ENCODE measurements at places on chromosomes 12 and 14. TPM values are rescaled to one million over a fixed set of nuclear protein-coding genes. Genes with fewer than 3 reads are reported as not detected.
A peak's percentile ranks its signal among the peaks of the same experiment; 100 is the strongest.

DNA sequence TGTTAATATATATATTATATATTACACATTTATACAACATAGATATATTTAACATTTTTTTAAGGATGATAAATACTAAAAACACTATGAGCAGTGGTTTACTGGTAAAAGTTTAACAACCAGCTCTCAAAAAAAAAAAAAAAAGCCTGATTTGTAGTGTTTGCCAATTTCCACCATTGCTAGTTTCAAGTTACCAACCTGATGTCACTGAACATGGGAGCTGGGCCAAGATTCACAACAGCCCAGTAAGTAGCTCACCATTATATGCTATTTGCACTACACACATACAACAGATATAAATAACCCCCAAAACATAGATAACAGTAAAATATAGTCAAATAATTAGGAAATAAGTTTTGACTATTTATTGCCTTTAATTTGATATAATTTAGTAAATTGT, 28.9 kb upstream of the TMX1 start:
- no peak for DNase-seq

DNA sequence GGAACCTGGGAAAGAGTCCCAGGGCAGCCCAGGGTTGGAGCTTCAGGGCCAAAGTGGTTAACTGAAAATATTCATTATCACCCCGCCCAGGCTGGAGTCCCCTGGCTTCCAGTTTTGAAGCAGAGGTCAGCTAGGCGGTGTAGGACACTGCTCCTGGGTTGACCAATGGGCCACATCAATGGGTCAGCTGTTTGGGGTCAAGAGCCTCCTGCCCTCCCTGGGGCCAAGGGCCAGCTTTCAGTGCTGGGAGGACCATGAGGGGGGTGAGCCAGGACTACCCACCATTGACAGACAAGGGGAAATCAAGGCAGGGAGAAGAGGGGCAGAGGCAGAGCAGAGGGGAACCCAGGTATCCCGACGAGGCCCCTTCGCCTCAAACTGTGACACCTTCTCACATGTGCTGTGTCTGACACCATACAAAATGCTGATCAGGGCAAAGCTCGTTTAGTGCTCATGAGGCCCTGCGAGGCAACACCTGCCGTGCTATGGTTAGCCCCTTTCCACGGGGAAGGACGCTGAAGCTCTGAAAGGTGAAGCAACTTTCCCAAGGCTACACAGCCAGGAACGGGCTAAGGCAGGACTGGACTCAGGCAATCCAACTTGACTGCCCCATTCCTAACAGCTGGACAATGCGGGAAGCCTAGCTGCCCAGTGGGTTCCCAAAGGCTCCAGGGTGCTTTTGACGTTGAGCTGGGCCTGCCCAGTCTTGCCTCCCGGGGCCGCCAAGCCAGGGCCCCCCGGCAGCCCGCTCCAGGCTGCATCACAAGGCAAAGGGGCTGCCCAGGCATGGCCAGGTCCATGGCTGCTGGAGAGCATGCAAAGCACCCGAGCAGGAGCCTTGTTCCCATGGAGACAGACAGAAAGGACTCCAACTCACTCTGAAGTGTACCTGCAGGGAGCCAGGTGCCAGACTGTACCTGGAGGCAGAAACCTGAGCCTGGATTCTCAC, 2.0 kb downstream of the SYNE3 start:
- DNase-seq: no peak

- peak; percentile 52 for DNase-seq
Measured at GRCh38 chr12:49540229-49541139, 1.7 kb downstream of the KCNH3 start.

GRCh38 chr14:76762411-76763095, 1.3 kb downstream of the VASH1 start:
- DNase-seq: no peak

DNA sequence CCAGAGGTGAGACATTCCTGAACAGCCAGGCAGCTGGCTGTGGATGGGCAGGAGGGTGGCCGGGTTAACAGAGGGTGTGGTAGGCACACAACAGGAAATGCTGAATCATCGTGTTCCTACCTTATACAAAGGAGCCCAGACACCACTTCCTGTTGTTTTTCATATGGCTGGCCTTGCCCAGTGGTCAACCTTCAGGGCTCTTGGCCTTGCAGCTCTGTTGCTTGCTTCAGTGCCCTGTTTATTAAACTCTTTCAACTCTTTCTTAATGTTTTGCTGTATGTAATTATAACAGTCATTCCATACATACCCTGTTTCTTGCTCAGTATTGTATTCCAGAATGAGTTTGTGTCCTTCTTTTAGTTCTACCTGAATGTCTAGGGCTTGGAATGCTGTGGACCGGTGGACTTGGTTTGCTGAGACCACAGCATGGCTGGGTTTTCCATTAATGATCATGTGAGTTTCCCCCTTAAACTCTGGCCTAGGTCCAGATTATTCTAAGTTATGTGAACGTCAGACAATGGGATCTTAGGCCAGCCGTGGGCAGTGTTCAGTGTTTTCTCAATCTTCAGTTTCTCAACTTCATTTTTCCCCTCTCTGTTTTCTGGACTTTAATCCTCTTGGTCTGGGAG, 11.9 kb downstream of the CFAP54 start:
- no peak for DNase-seq

DNA sequence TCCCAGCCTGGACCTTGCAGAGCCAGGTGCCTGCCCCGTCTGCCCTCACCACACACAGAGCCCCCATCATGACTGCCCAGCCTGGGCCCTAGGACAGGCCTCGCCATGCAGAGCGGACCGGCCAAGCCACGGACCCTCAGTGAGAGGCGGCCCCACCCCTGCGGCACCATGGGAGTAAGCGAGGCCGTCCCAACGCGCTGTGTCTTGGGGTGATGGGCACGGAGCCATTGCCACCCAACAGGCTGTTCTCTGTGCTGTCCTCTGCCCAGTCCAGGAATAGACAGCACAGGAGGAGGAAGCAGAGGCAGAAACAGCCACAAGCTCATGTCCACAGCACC, 39.2 kb downstream of the GALNT9 start:
- no peak for DNase-seq

GRCh38 chr12:53624956-53625355, 1.2 kb downstream of the ATF7 start:
- no peak for DNase-seq

- DNase-seq: peak; percentile 50
Measured at GRCh38 chr14:77186911-77187648, 5.5 kb downstream of the TMEM63C start.

The NFE2 gene
- total RNA-seq: 0.54 TPM

The EPYC gene
- total RNA-seq: not detected

The ST8SIA1 gene
- total RNA-seq: 23.5 TPM

Measured in sigmoid colon (tissue), 7 donors.